CD4-positive, alpha-beta T cell treated with Interleukin-15 for 1 hour (primary cell): ENCODE measurements at places on chromosomes 2 and 18.

GRCh38 chr18:59665057-59666006 is 31.9 kb downstream of the CCBE1 start:
- DNase-seq: no peak

GRCh38 chr2:191065785-191066184 is 51.8 kb upstream of the STAT1 start:
- DNase-seq: no peak

DNA sequence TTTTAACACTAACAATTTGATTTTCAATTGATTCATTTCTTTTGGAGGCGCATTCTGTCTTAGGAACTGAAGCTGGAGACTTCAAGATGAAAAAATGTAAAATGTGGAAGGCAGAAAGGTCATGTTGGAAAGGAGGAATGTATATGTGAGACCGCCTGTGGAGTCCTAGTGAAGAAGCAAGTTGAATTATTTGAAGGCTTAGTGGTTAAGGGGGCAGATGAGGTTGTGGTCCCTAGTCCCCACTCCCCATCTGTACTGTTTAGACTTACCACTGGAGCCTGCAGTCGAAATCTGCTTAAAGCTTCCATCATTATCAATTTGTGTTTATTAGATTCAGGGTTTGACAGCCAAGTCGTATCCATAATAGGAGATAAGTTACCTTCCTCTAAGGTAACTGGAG is 15.4 kb upstream of the MIB1 start:
- no peak for DNase-seq

DNA sequence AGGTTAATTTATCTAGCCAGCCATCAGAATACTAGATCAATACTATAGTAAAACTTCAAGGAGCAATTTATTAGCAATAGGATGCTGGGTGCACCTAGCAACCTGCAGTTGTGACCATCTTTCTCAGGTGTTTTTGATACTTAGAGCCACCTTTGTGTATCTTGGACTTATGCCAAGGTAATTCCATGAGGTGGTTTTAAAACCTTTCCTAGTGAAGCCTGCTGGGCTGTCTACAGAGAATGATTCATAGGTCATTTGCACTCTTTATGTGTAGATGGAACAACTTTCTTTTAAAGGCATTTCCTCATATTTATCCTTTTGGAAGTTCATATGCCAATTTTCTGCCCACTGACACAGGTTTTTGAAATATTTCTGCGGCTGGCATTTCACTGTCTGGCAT is 1030.1 kb upstream of the POU3F3 start:
- no peak for DNase-seq

- no peak for DNase-seq
Measured at GRCh38 chr2:10675131-10675530, 14.6 kb downstream of the NOL10 start.

- no peak for DNase-seq
Measured at GRCh38 chr2:204060841-204061240, 124.3 kb downstream of the ICOS start.

DNA sequence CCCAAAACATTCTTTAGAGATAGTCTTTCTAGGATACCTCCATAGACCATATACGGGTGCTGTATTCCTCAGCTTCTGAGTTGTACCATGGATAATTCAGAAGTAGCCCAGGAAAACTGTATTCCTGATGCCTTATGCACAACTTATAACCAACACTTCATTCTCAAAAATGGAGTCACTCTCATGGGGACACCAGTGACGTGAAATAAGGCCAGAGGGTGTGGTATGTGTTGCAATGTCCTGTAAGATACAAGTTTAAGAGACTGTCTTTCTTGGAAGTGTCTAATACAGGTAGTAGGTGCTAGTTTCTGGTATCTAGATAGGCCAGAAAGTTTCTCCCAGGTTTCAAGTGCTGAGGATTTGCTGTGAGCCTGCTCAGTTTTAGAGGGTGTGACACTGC is 36.1 kb downstream of the COX7A2L start:
- no peak for DNase-seq

GRCh38 chr2:123521854-123522253 is 503.2 kb upstream of the CNTNAP5 start:
- no peak for DNase-seq

DNA sequence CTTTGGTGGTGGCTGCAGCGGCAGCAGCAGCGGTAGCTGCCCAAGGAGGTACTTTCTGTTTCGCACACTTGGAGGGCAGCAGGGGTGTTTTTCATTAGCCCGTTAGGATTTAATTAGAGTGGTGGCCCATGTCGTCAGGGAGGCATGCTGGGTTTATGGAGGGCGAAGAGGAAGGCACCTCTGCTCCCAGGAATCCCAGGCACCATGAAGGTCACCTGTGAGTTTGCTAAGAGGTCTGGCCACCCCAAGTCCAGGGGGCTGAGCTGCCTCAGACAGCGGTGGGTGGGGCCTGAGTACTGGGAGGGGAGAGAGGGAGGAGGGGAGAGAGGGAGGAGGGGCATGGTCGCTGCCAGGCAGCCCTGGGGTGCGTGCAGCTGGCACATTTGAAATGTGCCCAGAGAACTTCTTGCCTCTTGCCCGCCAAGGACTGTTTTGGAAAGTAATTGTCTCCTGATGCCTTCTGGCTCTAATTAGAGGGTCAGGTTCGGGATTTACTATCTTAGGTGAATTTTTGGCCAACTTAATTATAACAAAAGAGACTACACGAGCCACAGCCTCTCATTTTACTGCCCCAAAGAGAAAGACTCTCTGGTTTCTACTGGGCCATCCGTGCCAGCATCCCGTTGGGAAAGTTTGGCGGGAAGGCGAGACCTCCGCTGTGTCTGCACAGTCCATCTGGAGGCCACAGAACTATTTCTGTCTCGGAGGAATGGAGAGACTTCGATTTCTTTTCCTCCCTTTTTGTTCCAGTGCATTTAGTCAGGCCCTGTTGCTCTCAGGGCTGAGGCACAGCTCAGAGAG is 62.0 kb downstream of the GLI2 start:
- no peak for DNase-seq

DNA sequence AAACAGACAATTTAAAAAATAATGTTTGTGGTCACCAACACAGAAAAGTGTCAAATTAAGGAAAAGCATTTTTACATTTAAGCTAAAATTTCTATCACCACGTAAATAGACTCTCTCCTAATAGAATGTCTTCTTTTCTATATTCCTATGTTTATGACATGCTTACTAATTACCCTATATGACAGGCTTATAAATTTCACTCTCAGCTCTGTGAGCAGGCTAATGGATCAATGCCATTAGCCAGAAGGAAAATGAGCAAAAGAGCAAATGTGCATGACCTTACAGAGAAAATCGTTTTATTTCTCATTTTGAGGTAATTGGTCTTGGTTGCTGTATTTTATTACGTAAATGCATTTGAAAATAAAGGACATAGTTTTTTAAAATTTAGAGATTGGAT is 209.7 kb downstream of the TMX3 start:
- no peak for DNase-seq

DNA sequence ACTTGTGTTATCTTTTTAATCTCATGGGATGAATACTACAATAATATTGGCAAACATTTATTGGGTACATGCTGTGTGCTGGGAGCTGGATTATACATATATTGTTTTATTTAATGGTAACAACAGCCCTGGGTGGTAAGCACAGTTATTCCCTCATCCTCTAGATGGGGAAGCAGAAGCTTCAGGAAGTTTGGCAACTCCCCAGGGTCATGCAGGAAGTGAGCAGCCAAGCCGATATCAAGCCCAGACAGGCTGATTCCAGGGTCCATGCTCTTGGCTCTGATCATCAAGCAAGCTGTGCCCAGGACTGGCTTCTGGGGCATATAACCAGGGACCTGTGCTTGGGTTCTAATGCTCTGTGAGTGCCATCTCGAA is 155.8 kb downstream of the ZNF516 start:
- DNase-seq: no peak

GRCh38 chr2:8505311-8505920 is 176.4 kb upstream of the ID2 start:
- no peak for DNase-seq

DNA sequence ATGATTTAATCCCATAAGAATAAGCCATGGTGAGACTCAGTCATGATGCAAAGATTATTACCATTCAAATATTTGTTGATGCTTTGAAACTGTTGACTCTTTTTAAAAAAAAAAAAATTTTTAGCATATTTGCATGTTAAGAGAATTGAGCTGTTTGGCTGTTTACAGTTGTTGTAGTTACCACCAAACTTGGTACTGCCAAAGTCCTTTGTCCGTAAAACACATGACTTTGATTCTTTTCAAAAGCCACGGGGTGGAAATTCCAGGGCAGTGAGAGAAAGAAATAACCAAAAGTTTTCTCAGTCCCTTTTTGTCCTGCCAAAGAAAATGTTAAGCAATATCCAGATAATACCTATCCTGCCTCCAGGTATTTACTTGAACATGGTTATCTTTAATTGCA is 474.8 kb downstream of the METTL4 start:
- DNase-seq: no peak

- DNase-seq: no peak
Measured at GRCh38 chr2:211864328-211864727, 674.3 kb downstream of the ERBB4 start.

- no peak for DNase-seq
Measured at GRCh38 chr2:57180042-57180567, 866.5 kb upstream of the VRK2 start.

- DNase-seq: no peak
Measured at GRCh38 chr2:10920764-10921388, 9.1 kb downstream of the KCNF1 start.

GRCh38 chr2:166468124-166469024 is 25.7 kb downstream of the SCN7A start:
- DNase-seq: no peak

GRCh38 chr18:13879937-13880336 is 35.4 kb downstream of the MC2R start:
- no peak for DNase-seq

- DNase-seq: no peak
Measured at GRCh38 chr2:12424809-12425208, 291.9 kb upstream of the TRIB2 start.

DNA sequence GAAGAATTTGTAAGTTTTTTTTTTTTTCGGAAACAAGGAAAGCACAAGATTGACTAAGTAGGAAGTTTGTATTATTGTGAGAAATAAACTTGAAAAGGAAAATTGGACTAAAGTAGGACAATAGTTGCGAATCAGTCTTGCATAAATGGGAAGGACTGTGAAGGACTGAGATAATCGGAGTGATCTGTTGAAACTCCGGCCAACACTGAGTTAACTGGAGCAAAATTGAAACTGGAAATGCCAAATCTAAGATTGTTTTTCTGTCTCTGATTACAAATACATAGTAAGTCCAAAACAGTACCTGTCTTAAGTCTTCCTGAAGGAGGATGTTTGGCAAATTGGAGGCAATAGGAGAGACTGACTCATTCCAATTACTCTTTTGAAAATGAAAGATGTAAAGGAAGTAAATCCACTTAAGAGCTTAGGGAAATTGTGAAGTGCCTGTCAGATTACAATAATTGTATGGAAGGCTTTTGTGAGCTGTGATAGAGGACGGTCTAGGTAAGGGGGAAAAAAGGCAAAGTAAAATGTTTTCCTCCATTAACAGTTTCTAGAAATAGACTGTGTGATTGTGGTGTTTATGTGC is 204.9 kb upstream of the CYRIA start:
- DNase-seq: no peak

DNA sequence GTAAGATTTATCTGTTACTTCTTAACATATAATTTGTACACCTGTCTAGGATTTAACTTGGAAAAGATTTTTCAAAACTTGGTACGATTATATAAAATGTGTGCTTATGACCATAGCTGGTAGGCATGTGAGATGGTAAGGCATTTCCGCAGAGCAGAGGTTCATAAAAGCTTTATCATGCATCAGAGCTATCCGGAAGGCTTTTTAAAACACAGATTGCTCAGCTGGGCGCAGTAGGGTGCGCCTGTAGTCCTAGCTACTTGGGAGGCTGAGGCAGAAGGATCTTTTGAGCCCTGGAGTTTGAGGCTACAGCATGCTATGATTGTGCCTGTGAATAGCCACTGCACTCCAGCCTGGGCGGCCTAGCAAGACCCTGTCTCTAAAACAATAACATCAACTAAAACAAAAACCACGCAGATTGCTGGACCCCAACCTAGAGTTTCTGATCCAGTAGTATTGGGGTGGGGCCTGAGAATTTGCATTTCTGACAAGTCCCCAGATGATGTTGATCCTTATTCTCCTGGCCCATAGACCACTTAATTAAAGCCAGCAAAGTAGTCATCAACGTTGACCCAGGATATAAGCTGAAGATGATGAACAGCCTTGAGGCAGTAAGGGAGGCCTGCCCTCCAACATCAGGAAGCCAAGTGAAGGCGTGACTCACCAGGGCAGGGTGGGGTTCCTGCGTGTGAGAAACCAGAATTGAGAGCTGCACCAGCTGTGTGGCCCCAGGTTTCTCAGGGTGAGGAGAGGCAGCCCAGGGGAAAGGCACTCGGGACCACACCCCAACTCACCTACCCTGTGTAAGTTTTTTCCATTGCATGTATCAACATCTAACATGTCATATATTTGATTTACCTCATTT is 21.6 kb upstream of the SLC20A1 start:
- DNase-seq: peak; percentile 76

GRCh38 chr18:44969214-44969795 is 288.6 kb downstream of the SETBP1 start:
- no peak for DNase-seq

DNA sequence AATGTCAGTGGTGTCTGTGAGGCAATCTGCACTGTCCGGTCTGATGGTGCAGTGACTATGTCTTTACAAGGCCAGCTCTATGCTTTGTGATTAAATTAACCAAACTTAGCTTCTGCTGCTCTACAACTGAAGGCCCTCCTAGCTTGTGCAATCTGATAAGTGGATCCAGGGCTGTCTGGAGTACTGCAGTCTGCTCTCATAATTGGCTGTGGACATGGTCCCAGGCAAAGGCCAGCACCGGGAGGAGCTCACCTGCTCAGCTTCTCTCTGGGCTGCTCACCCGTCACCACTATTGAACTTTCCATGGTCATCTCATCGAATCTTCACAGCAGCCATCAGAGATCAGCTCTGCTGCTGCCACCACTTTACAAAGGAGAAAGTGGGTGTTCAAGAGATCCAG is 13.0 kb upstream of the APCDD1 start:
- DNase-seq: no peak

- peak; percentile 61 for DNase-seq
Measured at GRCh38 chr2:234496055-234496834, 636 bp downstream of the ARL4C start.

DNA sequence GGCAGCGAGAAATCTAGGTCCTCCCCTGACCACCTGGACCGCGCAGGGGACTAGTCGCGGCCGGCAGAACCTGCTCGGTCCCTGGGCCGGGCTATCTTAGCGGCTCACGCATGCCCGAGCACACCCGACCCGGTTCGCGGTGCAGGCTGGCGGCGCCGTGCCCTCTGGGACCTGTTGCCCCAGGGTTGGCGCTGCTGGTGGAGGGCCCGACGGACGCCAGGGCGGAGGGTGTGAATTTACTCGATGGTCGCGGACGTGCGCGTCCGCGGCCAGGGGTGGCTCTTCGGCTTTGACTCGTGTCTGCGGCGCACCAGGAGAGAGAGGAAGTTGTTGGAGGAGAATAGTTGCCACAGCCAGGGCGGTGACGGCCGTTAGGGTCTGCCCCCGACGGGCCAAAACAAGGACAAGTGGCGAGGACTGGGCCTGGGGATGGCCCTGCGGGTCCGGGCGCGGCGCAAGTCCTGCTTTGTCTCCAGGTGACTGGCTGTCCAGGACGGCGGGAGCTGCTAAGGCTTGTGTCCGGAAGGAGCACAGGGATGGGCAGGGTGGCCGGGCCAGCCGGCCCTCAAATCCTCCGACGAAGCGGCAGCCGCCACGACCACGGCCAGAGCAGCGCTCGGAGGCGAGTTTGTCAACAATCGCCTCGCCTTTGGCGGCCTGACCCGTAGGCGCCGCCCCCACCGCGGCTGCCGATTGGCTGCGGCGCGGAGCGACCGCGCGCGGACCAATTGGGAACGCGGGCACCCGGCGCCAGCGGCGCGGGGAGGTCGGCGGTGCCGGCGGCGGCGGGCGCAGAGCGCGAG is 1.3 kb downstream of the BCL2L11 start:
- DNase-seq: peak; percentile 83

- DNase-seq: peak; percentile 57
Measured at GRCh38 chr2:100242891-100243619, 79.2 kb downstream of the LONRF2 start.
